NCI-H748 treated with DMSO at 0.1 percent for 48 hours (cell line): ENCODE measurements at places on chromosomes 6 and 20.

GRCh38 chr6:125212377-125212776, 58.8 kb downstream of the TPD52L1 start:
- DNase-seq: no peak

GRCh38 chr6:166747644-166748595, 120.9 kb upstream of the RPS6KA2 start:
- no peak for DNase-seq

- DNase-seq: no peak
These were observed 147.0 kb downstream of the MYB start for GRCh38 chr6:135328136-135328535.

GRCh38 chr20:2708073-2708415, 15.5 kb downstream of the EBF4 start:
- no peak for DNase-seq

- no peak for DNase-seq
These were observed 6.6 kb upstream of the GUCA1B start for GRCh38 chr6:42201382-42201781.

- DNase-seq: peak; percentile 68
These were observed 67.0 kb upstream of the TMEM30A start for GRCh38 chr6:75351570-75351969.

GRCh38 chr6:5335020-5335419, 73.7 kb downstream of the FARS2 start:
- no peak for DNase-seq

DNA sequence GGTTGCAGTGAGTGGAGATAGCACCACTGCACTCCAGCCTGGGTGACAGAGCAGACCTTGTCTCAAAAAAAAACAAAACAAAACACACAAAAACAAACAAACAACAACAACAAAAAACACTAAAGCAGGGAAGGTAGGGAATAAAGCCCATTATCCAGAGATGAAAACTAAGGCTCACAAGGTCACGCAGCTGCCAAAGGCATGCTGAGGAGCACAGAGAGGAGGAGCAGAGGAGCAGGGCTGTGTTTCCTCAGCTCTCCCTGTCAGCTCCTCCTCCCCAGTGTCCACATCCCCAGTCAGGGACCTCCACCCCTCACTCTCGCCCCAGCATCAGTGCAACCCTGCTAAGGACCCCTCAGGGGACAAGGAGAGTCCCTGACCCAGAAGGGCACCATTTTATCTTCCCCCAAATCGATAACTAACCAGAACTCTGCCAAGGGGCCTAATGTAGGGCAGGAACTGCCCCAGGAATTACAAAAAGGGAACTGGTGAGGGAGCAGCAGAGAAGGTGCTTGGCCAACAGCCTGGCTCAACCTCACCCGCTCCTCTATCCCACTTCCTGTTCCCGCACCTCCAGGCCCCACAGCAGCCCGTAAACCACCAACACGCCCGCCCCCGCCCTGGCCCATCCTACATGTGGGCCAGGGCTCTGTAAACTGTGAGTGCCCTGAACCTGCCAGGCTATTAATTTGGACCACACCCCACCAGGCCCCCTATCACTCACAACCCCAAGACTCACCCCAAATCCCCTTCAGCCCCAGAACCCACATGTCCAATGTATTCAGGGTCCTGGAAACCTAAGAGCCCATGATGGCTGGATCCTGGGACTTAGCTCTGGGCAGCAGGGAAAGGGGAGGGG, 9.0 kb downstream of the TEAD3 start:
- DNase-seq: no peak

DNA sequence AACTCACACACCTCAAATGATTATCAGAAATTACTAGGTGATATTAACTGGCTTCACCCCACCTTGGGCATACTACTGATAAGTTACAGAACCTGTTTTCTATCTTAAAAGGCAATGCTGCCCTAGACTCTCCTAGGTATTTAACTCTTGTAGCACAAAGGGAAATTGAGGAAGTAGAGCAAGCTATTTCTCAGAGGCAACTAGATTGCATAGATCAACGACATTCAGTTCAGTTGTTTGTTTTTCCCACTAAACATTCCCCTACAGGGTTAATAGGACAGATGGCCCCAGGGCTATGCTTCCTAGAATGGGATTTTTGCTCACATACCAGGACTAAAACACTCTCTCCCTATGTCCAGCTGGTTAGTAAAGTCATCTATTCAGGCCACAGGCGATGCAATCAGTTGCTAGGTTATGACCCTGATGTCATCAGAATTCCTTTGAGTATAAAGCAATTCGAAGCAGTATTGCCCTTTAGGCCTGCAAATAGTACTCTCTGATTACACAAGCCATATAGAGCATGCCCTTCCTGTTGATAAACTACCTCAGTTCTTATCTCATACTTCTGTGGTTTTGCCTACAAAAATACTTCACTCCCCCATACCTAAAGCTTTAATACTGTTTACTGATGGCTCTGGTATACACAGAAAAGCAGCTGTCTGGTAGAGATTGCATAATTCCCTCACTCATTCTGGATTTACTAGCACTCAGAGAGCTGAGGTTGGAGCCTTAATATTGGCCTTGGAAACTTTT, 67.4 kb upstream of the ASCC3 start:
- no peak for DNase-seq

- DNase-seq: no peak
These were observed 33.9 kb upstream of the KIF13A start for GRCh38 chr6:18021166-18021850.

DNA sequence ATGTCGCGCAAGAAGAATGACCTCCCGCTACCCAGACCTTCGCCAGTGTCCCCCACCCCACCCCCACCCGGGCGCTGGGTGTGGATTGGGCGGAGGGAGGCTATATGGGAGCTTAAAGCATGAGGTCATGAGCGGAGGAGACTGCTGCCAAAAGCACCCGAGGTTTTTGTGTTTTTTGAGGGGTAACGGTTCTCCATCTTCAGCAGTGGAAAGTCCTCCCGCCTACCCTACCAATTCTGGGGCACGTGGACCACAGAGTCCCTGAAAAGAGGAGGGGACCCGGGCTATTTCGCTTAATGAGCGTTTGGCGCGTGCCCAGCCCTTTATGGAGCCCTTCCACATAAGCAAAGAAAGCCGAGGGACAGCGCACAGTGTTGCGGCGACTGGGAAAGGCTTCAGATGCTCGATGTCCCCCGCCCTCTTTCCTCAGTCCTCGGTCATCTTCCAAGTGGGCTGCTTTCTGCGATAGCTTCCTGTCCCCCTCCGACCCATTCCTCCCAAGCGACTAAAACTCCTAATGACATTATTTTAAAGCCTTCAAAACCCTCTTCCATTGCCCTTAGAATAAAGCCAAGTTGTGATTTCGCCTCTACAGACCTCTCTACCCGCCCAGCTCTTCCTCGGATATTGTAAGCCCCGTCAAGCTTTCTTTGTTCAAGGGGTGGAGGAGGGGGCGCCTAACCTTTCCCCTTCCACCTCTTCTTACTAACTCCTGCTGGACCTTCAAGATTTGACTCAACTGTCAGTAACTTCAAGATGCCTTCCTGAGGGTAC, 2.1 kb upstream of the TRERF1 start:
- DNase-seq: peak; percentile 67

DNA sequence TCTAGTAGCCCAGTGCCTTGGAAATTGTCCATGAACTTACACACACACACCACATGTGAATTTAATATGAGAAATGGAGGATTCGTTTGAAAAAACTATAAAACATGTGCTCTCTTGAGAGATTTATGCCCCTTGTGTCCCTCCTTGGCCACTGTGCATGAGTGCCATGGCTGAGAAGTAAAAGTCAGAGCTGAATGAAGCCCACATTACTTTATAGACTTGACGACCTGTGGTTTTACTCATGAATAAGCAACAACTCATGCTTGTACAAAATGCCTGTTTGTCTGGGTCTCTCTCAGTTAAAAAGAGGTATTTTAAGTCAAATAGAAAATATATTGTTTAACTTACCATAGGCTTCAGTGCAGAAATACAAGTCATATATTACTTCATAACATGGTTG, 102.7 kb downstream of the KCNQ5 start:
- no peak for DNase-seq

DNA sequence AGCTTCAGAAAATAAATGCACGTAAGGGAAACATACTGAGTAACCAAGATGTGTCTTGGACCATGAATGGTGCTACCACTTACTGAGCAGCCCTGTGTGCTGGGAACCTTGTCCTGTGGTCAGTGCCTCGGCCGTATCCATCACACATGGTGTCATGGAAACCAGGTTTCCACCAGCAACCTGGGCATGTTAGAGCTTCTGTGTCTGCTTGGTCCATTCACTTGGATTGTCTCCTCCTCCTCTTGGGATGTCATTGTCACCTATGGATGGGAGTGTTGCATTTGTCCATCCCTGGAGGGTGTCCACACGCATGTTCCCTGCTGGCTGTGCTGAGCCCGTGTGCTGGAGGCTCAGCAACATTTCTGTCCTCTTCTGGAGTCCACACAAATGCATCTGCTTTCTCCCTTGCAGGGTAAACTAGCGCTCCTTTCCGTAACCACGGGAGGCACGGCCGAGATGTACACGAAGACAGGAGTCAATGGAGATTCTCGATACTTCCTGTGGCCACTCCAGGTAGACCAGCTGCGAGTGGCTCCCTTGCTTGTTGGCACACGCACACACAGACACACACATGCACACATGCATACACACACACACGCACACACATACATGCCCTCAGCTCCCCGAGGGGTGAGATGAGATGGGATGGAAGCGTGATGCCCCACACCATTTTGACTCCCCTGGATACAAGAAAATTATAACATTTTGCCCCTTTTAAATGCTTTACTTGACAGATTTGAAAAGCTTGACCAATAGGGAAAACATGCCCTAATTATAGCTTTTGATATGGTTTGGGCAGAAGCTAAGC, 17.0 kb downstream of the NQO2 start:
- no peak for DNase-seq

- peak; percentile 66 for DNase-seq
These were observed 6.0 kb upstream of the TRIM26 start for GRCh38 chr6:30219244-30219643.

GRCh38 chr20:37943501-37944455, 40.9 kb downstream of the VSTM2L start:
- no peak for DNase-seq

DNA sequence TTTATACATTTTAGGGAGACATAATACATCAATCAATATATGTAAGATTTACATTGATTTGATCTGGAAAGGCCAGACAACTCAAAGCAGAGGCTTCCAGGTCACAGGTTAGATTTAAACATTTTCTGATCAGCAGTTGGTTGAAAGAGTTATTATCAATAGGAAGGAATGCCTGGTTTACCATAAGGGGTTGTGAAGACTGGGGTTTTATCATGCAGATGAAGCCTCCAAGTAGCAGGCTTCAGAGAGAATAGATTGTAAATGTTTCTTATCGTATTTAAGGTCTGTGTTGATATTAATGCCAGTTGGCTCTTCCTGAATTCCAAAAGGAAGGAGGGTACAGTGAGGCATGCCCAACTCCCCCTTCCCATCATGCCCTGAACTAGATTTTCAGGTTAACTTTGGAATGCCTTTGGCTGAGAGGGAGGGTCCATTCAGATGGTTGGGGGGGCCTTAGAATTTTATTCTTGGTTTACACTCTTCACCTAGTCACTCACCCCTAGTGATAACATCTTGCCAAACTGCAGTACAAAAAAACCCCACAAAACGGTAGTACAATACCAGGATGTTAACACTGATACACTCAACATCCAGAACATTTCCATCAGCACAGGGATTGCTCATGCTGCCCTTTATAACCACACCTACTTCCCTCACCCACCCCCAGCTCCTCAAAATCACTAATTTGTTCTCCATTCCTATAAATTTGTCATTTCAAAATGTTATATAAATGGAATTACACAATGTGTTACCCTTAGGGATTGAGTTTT, 259.6 kb upstream of the PLN start:
- no peak for DNase-seq

- DNase-seq: no peak
These were observed 20.0 kb upstream of the GFOD1 start for GRCh38 chr6:13507306-13507860.

DNA sequence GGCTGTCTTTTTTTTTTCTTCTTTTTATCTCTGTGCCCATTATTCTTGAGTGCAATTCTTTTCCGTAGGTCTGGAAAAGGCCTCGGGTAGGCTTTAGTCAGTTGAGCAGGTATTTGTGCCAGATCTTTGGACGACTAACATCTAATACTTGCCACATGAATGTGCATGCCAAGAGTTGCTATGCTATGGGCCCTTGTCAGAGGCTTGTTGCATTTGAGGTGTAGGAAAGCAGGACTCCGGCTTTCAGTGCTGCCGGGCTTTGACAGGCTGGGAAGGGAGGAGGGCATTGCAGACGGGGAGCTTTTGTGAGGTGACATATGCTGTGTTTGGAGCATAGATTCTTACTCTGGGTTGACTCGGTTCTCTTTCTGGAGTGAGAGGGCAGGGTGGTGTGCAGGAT, 10.2 kb downstream of the LRRC1 start:
- no peak for DNase-seq

GRCh38 chr6:160261991-160262680, 3.5 kb upstream of the SLC22A2 start:
- no peak for DNase-seq

GRCh38 chr6:136969930-136970329, 47.8 kb downstream of the SLC35D3 start:
- DNase-seq: peak; percentile 90

DNA sequence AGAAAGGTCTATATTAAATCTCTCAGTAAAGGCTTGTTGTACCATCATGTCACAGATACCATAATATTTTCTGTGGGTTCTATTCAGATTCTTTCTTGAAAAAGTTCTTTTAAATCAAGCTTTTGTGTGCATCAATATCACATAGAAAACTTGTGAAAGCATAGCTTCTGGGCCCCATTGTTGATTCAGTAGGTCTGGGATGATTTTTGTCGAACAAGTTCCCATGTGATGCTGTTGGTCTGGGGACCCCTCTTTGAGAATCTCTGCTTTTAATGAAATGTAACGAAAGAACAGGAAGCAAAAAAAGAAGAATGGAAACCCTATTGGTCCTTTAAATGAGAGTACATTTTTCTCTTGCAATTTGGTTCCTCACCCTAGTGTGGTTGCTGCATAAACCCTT, 597.7 kb upstream of the CITED2 start:
- DNase-seq: no peak

- peak; percentile 85 for DNase-seq
These were observed 3.3 kb downstream of the LRRC73 start for GRCh38 chr6:43506667-43507471.

- DNase-seq: no peak
These were observed 44.5 kb upstream of the RNF217 start for GRCh38 chr6:124917769-124918168.

GRCh38 chr6:33433001-33433543, 13.2 kb downstream of the SYNGAP1 start:
- no peak for DNase-seq

- peak; percentile 49 for DNase-seq
These were observed at the start of gene SMIM8 for GRCh38 chr6:87322304-87323212. SMIM8 (plus strand) TSS chr6:87322588; CDS start chr6:87337032, 14,444 bp downstream.

DNA sequence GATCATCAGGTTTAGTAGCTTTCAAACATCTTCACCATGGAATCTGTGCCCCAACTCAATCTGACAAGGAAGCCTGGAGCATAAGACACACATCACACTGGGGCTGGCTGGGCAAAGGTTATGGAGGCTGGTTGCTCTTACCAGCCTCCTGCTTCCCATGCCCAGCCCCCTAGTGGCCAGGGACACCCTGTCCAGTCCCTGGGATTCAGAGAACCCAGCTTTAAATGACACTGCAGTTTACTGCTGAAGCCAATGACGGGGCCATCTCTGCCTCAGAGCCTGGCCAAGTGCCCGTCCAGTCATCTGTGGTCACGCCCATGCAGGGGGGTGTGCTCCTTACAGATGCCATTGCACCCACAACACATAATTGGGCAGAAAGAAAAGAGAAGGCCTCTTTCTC, 272.9 kb downstream of the SMOC2 start:
- no peak for DNase-seq

- peak; percentile 62 for DNase-seq
These were observed 364.1 kb upstream of the BTBD3 start for GRCh38 chr20:11553603-11554002.

- DNase-seq: no peak
These were observed 63.1 kb downstream of the TTI1 start for GRCh38 chr20:37969949-37970855.
